ENCODE measurements at places on chromosomes 2 and 18.
A peak's percentile ranks its signal among the peaks of the same experiment; 100 is the strongest.

GRCh38 chr2:42937171-42937875 is 144.9 kb upstream of the HAAO start:
- DNase-seq, result no peak

- peak; percentile 72 for DNase-seq
These were observed at the start of gene GALNT5 for GRCh38 chr2:157257312-157258252. GALNT5 (plus strand) TSS chr2:157257705; CDS start chr2:157258083, 378 bp downstream.

DNA sequence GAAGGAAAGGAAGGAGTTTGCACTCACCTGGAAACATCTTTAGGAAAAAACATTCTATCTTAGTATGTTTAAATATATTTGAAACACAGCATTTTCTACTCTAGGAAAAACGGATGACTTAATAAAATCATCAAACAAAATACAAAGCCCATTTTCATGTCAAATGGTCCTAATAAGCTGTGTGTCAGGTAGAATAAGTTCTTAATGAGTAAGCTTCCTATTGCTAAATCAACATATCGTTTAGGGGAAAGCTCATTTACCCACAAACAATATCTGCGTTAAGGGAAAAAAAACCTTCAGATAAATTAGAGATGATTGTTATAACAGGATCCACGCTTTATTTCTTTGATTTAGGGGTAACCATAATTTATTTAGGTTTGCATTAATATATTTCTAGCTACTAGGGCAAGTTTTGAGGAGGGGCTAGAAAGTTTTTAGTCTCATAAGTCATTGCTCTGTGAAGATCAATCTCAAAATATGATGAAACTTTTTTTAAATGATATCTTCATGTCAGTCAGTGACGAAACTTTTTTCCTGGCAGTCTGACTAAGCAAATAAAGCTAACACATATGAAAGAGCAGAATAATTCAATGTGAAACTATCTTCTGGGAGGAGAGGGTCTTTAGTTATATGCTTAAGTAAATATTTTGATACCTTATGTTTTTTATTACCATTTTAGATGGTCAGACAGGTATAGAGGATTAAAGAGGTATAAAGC is 147.1 kb downstream of the WDSUB1 start:
- no peak for DNase-seq

DNA sequence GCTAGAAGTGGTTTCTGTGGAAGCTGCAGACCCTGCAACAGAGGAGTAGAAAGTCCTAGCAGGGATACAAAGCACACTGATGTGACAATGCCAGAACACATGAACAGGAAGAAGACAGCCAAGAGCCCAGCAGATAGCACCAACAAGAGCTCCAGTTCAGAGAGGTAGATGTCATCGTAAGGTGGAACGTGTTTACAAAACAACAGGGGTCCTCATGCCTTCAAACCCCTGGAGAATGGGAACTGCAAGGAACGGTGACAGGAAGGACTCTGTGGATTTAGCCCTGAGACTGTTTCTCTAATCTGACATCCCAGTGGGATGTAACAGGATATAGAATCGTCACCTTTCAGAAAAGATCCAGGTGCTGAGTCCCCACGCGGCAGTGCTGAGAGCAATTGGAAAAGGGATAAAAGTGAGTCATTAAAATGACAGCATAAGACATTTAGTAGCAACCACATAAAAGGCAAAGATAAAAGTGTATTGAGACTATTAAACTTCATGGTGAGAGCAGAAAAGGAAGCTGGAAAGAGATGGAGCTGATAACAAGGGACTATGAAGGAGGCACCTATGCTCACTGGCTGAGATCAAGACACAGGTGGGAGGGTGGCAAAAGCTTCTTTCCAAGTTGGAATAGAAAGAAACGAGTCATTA is 195.2 kb downstream of the FBXO15 start:
- no peak for DNase-seq

DNA sequence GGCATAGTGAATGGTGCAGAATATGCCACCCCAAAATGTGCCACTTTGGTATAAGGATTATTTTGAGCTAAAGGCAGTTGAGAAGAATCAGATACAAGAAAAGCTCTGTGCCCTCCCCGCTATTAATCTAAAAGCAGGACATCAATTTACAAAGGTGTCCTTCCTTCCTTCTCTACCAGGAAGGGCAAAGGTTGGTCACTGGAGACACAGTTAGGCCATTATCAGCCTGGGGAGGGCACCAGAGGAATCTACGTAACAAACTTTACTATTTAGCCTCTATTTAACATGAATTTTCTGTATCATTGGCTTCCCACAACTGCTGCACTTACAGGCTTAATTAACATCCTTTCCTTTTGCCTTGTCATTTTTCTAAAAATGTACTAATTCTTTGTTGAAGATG is 52.6 kb downstream of the MEP1B start:
- DNase-seq, result no peak

- peak; percentile 26 for DNase-seq
These were observed 26.2 kb downstream of the EPC2 start for GRCh38 chr2:148670773-148671172.

- no peak for DNase-seq
These were observed 62.8 kb upstream of the ITSN2 start for GRCh38 chr2:24423095-24423494.

- no peak for DNase-seq
These were observed 80.6 kb upstream of the VRK2 start for GRCh38 chr2:57965961-57966360.

DNA sequence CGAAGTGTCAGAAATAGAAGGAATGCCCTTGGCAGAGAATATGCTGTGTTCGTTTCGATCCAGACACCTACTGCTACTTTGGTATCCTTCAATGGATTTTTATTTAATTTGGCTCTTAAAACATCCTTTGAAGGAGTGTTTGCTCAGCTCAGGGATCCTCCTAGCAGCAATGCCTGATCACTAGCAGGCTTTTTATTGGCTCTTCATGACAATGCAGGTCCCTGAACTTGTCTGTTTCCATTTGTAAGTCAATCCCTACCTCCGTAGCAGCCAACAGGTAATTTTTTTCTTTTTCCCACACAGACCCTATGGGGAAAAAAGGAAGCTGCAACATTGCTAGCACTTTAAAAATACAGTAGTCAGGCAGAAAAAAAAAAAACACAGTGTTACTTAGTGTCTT is 366.2 kb upstream of the LRRTM1 start:
- no peak for DNase-seq

GRCh38 chr2:102796337-102796736 is 34.5 kb downstream of the TMEM182 start:
- no peak for DNase-seq

DNA sequence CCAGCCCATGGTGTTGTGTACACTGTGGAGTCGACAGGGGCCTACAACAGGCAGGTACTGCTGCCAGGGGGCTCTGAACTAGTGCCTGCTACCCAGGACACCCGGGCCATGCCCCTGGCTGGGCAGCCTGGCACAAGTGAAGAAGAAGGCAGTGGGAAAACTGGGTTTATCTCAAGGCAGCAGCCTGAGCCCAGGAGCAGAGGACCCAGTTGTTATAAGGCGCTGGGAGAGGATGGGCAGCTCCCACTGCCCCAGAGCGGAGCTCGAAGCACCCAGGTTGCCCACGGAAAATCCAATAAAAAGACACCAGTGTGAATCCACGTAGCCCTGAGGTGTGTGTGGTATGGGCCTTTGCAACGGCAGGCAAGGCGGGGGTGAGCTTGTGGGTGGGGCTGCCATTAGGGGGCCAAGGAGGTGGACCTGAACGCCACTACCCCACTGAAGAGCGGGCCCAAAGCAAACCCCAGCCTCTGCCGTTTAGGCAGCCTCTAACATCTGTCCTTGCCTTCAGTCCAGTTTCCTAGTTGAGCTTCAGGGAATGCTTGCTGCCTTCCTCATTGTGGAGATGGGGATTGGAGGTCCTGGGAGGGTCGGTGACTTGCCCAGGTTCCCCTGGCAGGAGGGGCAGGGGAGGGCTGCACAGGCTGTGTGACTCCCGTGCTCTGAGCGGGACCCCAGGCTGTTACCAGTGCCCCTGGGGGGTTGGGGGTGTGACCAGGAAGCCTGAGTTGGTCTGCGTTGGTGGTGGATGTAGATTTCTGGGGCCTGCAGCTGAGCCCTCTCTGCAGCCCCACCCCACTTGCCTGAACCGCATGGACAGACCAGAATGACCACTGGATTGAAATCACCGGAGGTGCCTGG is 16.0 kb downstream of the ARID5A start:
- no peak for DNase-seq

DNA sequence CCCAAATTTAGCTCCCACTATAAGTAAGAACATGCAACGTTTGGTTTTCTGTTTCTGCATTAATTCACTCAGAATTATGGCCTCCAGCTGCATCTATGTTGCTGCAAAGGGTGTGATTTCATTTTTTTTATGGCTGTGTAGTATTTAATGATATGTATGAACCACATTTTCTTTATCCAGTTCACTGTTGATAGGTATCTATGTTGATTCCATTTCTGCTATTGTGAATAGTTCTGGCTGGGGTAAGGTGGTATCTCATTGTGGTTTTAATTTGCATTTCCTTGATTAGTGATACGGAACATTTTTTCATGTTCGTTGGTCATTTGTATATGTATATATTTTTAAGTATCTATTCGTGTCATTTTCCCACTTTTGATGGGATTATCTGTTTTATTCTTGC is 674.3 kb downstream of the NUP35 start:
- DNase-seq, result no peak

DNA sequence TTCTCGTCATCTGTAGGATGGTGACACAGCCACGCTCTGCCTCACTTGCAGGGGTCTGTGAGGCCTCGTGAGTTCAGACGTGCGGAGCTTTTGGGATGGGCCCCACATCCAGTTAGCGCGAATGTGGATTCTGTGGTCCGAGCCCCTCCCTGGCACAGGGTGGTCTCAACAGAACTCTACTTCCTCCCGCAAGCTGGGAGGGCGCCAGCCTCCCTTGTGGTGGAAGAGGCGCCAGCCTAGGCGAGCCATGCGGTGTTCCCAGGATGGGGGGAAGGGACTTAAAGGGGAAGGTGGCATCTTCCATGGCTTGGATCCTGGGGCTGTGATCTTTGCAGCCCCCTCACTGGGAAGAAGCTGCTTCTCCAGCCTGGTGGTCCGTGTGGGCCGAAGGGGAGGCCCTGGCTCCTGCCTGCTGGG is 1.4 kb downstream of the SNORC start:
- no peak for DNase-seq

GRCh38 chr18:77167251-77167650 is 34.7 kb upstream of the MBP start:
- DNase-seq, result no peak

- DNase-seq, result no peak
These were observed 81.4 kb downstream of the OTX1 start for GRCh38 chr2:63132020-63132419.

DNA sequence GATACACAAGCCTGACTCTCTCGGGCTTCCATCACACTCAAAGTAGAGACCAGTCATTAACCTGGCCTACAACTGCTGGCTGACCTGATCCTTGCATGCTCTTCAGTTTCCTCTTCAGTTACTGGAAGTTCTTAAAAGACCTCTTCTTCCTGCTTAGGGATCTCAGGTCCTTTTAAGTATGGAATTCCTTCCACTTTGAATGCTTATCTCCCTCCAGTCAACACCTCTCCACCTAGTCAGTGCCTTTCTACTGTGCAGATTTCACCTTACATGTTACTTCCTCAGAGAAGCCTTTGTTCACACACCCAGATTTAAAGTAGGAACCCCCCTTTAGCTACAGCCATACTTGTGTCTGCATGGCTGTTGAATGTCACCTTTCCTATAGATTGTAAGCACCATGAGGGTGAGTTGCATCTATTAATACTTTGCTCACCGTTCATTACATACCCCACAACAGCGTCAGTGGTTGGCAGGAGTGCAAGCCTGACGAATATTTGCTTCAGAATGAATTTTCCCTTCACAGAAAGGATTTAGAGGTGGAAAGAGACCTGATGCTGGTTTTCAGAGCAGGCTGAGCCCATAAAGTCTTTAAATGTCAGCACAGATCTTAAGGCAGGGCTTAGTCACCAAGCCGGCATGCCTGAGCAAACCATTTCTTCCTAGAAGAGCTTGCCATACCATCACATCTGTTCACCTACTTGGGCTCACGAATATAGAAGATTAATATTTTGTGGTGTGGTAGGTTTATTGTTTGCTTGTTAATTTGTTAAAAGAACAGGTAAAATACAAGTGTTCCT is 90.1 kb downstream of the ACVR1 start:
- DNase-seq, result peak; percentile 39

DNA sequence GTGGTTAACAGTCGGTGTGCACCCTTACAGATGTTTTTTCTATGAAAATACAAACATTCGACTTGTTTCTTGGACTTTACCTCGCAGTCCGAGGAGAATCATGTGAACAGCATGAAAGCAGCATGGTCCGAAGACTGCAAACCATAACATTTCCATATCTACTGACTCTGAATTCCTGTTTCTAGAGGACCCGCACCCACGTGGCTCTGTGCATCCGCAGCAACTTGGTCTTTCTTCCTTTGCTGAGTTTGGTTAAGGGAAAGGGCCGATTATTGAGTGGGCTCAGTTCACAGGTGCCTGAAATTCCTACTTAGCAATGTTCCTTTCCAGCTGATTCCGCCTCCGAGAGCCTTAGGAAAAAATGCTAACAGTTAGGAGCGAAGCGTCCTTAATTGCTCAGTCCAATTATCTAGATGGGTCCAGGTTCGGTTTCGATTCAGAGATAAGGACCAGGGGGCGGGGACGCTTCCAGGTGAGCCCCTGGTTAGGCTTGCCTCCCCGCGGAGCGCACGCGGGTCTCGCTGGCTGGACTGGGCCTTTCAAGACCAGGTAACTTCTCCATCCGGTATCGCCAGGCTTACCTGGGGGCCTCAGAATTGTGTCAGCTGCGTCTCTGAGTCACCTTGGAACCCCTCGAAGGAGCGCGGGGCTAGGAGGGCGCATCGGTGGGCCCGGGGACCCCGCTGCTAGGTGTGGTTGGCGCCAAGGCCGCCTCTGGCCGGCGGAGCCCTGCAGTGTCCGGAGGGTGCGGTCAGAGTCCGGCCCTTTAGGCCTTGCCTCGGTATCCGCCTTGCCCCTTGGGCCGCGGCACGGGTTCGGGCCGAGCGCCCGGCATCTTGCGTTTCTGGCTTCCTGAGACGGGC is 1.1 kb upstream of the B3GNT2 start:
- DNase-seq, result no peak

- no peak for DNase-seq
These were observed 94.4 kb downstream of the STPG4 start for GRCh38 chr2:47060652-47061170.

DNA sequence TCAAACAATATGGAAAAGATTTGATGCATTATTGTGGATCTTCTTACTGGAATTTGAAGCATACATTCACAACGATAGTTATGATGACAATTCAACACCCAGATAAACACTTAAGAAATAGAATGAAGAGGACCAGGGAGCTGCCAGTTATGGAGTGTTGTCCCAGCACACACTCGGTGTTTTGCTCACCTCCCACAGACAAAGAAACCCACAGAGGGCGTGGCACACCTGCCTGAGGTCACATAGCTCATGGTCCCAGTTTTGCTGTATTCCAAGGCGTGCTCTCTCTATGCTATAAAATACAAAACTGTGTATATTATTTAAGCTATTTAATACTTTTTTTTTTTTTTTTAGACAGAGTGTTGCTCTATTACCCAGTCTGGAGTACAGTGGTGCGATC is 31.1 kb downstream of the EFR3B start:
- no peak for DNase-seq

All from astrocyte of the spinal cord (primary cell).